ENCODE measurements at places on chromosomes 13 and 19. TPM values are rescaled to one million over a fixed set of nuclear protein-coding genes. Genes with fewer than 3 reads are reported as not detected.

MIA gene
- total RNA-seq: not detected

TDRD12 gene
- not detected for total RNA-seq

ZNF728 gene
- total RNA-seq: 6.4 TPM

C19orf81 gene
- total RNA-seq: not detected

GARIN5B gene
- total RNA-seq: 0.18 TPM

WDR87 gene
- not detected for total RNA-seq

SLITRK5 gene
- 0.06 TPM for total RNA-seq

MISP3 gene
- total RNA-seq: 23.8 TPM

COL4A1 gene
- 737 TPM for total RNA-seq

S1PR5 gene
- total RNA-seq: not detected

LMO7 gene
- total RNA-seq: 32.8 TPM

SH2D3A gene
- 1.0 TPM for total RNA-seq

MBD3L2 gene
- not detected for total RNA-seq

FCAR gene
- total RNA-seq: 2.1 TPM

SYNGR4 gene
- not detected for total RNA-seq

OR4F17 gene
- total RNA-seq: not detected

ZNF675 gene
- total RNA-seq: 10.2 TPM

KLK13 gene
- not detected for total RNA-seq

TLE6 gene
- total RNA-seq: not detected

GDF15 gene
- 0.41 TPM for total RNA-seq

GJB6 gene
- total RNA-seq: not detected

DIRAS1 gene
- 1.0 TPM for total RNA-seq

ZNF256 gene
- 10.8 TPM for total RNA-seq

ZNF284 gene
- total RNA-seq: 6.3 TPM

CEACAM18 gene
- not detected for total RNA-seq

PEG3 gene
- total RNA-seq: 10.0 TPM

JSRP1 gene
- total RNA-seq: not detected

MLLT1 gene
- total RNA-seq: 15.6 TPM

GARIN5A gene
- 0.62 TPM for total RNA-seq

PTH2 gene
- not detected for total RNA-seq
